ENCODE measurements at places on chromosomes 5 and 9.
A peak's percentile ranks its signal among the peaks of the same experiment; 100 is the strongest.

- peak; percentile 41 for DNase-seq
Observed at GRCh38 chr5:60295423-60295822, 401.9 kb upstream of the PDE4D start.

DNA sequence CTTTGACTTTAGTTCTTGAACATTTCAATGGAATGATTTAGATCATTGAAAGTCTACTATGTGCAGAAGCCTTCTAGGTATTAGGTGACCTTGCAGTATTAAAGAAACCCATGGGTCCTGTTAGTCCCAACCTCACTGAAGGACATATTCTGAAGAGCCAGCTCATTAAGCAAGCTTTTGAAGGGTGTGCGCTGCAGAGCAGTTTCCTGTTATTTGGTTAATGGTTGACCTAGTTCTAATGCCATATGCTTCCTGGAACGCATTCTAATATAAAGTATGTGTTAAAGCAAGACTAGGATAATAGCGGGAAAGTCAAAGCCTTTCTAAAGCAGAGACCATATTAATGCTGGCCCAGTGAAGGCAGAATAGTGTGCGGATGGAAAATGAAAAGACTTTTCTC, 20.1 kb downstream of the ZNF462 start:
- no peak for DNase-seq

DNA sequence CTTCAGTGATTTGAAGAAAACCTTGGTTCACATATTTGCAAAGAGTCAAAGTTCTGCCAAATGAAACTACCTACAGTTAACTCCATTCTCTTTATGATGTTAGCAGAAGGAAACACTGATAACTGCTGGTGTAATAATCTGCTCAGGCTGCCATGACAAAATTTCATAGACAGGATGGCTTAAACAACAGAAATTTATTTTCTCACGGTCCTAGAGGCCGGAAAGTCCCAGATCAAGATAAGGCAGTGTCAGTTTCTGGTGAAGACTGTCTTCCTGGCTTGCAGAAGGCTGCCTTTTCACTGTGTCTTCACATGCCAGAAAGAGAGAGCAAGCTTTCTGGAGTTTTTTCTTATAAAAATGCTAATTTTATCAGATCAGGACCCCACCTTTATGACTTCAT, 102.4 kb upstream of the PARP8 start:
- DNase-seq, result no peak

DNA sequence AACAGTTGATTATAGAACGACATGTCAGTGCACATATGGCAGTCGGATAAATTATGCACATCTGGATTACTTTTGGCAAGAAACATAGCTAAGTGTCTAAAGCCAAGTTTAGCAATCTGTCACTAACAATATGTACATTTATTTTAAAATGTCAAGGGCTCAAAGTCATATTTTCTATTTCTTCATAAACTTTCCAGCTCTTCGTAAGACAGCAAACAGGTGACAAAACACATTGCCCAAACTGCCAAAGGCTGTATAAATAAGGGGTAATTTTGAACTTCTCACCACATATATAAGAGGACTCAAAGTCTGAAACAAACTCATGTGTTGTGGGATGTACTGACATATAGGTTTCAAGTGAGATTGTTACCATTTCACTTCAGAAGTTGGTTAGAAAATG, 237.2 kb downstream of the ARL15 start:
- DNase-seq, result no peak

GRCh38 chr9:69254223-69254622, 70.8 kb upstream of the ENTREP1 start:
- DNase-seq, result no peak

- DNase-seq, result no peak
Observed at GRCh38 chr5:19536387-19536786, 451.6 kb downstream of the CDH18 start.

GRCh38 chr5:44257221-44257620, 132.0 kb downstream of the FGF10 start:
- DNase-seq, result no peak

DNA sequence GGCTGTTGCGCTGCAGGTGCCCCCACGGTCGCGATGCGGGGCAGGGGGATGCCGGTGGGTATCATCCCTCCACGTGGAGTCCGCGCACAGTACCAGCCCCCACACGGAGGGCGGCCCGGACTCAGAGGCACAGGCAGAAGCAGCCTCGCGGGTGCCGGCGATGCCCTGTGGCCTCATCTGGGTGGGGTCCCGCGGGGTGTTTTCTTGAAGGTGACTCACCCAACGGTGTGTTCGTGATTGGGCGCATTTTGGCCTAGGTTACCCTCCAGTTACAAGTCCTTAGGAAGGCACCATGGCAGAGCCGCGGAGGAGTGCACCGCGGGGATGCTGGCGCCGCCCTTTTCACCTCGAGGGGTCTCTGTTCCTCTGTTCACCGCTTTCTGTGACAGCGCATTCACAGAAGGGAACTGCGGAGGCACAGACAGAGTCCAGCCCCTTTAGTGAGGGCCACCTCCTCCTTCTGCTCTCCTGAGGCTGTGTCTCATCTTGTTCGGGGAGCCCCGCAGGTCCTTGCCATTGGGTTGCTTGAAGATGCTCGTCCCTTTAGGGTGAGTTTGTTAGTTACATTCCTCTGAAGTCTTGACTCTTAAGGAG, 21.6 kb upstream of the EXOC3 start:
- no peak for DNase-seq

DNA sequence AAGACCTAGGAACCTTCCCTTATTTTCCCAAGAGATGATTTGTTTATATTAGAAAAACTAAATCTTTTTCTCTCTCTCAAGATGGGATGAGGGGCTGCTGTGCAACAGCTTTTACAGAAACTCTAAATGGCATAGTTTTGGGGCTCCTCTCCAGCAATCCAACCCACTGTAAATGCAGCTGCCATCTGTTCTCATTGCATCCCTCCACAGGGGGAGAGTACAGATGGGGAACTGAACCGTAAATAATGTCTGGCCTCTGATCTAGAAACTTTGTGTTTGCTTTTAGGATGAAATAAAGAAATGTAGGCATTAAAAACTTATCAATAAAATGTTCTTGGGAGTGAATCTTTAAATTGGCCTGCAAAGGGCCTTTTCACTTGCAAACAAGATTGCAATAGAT, 291.4 kb downstream of the MCTP1 start:
- no peak for DNase-seq

- no peak for DNase-seq
Observed at GRCh38 chr5:67173959-67174358, 22.6 kb downstream of the CD180 start.

GRCh38 chr9:70564468-70565335, 150.2 kb upstream of the KLF9 start:
- no peak for DNase-seq

DNA sequence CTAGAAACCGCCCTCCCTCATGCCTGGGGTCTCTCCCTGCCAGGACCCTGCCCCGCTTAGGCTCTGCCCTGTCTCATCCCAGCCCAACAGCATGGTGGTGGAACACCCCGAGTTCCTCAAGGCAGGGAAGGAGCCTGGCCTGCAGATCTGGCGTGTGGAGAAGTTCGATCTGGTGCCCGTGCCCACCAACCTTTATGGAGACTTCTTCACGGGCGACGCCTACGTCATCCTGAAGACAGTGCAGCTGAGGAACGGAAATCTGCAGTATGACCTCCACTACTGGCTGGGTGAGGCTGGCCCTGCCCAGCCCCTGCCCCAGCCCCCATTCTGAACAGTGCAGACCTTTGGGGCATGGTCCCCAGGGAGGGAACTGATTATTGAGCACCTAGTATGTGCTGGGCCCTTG, 33.9 kb downstream of the GSN start:
- no peak for DNase-seq

DNA sequence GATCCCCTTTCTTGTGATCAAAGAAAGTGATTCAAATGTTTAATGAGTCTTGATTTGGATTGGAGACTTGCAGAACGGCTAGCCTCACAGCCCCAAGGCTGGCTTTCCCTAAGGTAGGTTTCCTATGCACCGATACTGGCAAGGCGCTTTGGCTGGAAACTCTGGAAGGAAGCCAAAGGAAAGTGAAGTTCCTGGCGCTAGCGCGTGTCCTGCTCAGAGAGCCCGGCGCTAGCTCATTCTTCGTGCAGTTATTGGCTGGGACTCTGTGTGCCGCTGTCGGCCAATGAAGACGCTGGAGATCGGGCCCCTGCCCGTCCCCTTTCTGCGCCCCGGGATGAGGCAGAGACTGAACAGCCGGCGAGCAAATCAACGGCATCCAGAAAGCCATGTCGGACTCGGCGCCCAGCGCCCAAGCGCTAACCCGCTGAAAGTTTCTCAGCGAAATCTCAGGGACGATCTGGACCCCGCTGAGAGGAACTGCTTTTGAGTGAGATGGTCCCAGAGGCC, at the start of gene PCDHGC3:
PCDHGC3 (plus strand) TSS at position 342 of the 507 bp plus-strand sequence; CDS start at position 493, 151 bp downstream.
- peak; percentile 82 for DNase-seq

DNA sequence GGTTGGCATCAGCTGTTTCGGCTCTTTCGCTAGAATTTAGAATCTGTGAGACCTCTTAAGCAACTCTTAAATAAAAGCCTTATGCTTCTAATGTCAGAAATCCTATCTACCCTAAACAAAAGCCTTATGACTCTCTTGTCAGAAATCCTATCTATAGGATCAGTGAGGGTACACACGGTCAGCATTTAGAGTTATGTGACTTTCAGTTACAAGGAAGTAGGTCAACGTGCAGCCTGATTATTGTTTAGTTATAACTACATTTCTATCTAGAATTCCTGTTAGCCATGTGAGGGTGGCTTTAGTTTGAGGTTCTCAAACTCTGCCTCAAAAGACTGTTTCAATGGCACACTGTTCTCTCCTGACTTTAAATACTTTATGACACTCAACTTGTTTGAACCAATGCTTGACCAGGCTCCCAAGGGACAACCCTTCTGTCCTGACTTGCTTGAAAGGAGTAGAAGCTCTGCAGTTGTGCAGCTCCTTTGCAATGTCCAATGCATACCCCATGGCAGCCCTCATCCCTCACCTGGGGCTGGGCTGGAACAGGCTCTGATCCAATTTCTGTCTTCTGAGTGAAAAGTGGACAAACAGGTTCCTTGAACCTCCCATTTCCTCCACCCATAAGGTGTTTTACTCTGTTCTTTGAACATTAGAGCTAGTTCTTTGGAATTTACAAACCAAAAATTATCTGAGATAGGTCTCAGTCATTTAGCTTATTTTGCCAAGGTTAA, 251.6 kb upstream of the PIK3R1 start:
- no peak for DNase-seq

- no peak for DNase-seq
Observed at GRCh38 chr5:111311666-111312065, 87.5 kb downstream of the CAMK4 start.

- DNase-seq, result no peak
Observed at GRCh38 chr5:172630482-172630881, 10.6 kb upstream of the NEURL1B start.

DNA sequence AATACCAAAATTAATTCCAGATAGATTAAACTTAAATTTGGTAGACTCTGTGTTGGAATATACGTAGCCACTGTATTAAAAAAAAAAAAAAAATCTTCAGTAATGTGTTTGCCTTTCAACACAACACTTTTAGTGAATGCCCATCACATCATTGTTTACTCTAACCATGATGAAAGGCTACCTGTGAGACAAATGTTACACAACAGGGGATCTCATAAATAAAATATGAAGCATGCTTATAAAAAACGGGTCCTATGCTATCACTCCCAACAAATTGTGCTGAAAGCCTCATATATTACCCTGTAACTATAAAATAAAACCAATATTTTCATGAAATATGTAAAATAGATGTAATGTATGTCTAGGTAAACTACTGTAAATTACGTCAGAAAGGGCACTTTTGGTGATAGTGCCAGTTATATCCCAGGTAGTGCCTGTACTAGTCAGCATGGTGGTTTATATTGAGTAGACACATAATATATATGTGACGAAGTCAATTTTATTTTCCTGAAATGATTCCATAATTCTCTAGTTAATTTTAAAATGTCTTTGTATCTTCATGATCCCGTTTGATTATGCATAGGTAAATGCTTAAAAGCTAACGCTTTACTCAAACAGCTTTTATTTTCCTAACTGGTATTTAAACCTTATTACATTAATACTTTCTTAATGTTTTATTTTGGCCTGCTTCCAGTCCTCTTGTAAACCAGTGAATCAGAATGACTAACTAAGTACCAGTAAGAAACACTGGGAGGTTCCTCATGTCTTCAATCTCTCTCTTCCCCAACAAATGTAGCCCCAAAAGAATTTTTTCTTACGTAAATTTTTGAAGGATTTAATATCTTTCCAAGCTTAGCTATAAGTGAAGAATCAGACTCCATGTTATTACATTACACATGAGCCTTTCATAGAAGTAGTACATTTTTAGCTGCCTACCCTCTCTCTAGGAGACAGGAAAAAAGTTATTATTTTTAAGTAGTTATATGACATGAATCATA, 420.3 kb downstream of the GABRG2 start:
- no peak for DNase-seq

GRCh38 chr5:136201870-136202269, 8.9 kb upstream of the SMIM32 start:
- no peak for DNase-seq

GRCh38 chr5:377326-377981, 55.9 kb downstream of the AHRR start:
- peak; percentile 1 for DNase-seq

GRCh38 chr5:148403344-148403743, 19.6 kb downstream of the FBXO38 start:
- no peak for DNase-seq

- DNase-seq, result no peak
Observed at GRCh38 chr5:153572411-153573145, 82.1 kb downstream of the GRIA1 start.

DNA sequence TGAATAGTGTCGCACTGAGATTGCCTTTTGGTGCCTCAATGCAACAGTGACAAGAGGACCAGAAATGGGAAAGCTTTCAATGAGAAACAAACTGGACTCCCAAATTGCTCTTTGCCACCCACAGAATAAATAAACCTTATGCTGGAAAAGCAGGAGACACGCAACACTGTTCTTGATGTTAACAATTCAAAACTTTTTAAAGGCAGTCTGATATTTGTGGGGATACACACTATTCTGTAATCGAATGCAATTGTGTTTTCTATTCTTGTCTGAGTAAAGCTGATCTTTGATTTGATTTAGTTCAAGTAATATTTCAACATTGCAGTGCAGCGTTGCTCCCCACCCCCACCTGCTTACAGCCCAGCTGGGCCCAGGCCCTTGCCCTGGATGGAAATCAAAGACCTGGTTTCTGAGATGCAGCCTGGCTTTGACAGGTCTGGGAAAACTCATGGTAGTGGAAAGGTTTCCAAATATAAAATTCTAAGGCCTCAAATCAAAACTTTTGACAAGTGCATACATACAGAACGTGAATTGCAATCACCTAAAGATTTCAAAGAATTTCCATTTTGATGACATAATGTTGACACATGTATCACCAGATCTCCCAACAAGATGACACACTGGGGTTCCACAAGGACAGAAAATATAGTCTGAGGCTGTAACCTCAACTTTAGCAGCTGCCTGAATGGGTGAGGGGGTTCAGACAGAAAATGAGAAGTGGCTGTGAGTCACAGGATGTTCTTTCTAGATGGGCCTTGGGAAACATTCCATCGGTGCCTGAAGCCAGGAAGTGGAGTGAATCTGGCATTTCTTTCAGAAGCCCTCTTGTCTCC, 55.1 kb downstream of the ABCA1 start:
- peak; percentile 13 for DNase-seq

Measured in endothelial cell (in vitro differentiated cells).